ENCODE measurements at places on chromosomes 4 and X. TPM values are rescaled to one million over a fixed set of nuclear protein-coding genes. Genes with fewer than 3 reads are reported as not detected.

- DNase-seq = no peak
These were observed 132.8 kb upstream of the FUNDC1 start for GRCh38 chrX:44675362-44676024.

GRCh38 chr4:89158884-89159503 is 47.7 kb downstream of the TIGD2 start:
- no peak for DNase-seq

GRCh38 chrX:139200793-139201192 is 329.7 kb upstream of the F9 start:
- DNase-seq = no peak

DNA sequence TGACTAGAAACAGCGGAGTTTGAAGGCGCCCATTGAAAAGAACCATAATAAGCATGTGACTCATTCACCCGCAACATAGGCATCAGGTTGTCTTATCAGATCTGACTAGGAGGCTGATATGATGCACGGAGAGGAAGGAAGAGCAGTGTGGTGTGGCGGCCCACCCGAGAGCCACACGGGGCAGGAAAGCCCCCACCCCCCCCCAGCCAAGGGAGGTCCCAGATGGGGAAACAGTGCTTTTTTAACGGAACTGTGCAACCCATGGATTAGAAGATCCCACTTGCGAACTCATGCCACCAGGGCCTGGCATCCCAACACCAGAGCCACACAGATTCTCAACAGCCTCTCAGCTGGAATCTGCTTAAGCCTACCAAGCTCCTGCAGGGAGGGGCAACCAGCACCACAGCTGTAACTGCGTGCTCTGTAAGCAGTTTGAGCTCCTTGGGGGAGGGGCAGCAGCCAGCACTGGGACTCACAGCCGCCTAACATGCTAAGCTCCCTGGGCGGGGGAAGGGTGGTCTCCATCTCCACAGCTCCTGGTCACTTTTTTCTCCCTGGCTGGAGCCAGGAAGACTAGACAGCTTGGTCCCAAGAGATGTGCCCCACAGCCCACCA is 466.2 kb downstream of the PDGFC start:
- DNase-seq = no peak

The HPF1 gene
- total RNA-seq = 17.7 TPM

DNA sequence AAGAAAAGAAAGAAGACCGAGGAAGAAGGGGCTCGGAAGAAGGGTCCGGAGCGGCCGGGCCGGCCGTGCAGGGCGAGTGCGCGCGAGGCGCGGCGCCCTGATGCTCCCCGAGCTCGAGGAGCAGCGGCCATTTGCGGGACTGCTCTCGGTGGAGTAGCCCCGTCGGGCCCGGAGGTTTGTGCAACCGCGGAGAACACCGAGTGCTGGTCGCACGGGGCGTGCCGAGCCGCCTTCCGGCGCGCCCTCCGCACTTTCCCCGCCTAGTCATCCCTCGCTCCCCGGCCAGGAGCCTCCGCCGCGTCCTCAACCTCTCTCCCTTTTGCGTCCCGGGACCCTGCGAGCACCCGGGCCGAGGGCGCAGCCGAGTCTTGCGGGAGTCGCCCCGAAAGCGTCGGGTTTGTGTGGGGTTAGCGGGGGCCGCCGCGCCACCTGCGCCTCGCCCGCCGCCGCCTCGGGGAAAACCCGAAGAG is 127.4 kb downstream of the LAS1L start:
- DNase-seq = no peak

GRCh38 chr4:87019898-87020297 is 85.1 kb downstream of the AFF1 start:
- no peak for DNase-seq

The LDB2 gene
- 53.2 TPM for total RNA-seq

- no peak for DNase-seq
These were observed 1.3 kb downstream of the TACC3 start for GRCh38 chr4:1722551-1723118.

DNA sequence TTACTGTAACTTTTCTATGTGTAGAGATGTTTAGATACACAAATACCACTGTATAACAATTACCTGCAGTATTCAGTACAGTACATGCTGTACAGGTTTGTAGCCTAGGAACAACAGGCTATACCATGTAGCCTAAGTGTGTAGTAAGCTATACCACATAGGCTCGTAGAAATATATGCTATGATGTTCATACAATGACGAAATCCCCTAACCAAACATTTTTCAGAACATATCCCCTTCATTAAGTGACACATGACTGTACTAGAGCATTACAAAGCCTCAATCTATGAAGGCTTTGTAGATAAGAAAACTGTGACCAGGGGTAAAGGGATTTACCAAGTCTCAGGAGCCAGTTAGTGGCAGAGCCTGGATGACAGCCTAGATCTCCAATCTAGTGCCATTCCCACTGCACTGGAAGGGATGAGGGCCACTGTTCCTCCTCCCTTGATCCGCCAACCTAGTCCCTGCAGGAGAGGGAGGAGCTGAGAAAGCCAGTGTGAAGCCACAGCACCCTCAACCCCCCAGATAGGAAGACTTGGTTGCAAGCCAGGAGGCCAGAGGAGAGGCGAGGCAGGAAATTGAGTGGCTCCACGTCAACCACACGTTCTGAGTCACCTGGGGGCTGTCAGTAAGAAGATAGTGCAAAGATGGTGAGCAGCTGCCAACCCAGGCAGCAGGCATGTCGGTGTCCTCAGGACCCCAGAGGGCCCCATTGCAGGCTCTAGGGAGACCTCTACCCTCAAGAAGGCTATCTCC is 227.7 kb downstream of the BCOR start:
- no peak for DNase-seq

DNA sequence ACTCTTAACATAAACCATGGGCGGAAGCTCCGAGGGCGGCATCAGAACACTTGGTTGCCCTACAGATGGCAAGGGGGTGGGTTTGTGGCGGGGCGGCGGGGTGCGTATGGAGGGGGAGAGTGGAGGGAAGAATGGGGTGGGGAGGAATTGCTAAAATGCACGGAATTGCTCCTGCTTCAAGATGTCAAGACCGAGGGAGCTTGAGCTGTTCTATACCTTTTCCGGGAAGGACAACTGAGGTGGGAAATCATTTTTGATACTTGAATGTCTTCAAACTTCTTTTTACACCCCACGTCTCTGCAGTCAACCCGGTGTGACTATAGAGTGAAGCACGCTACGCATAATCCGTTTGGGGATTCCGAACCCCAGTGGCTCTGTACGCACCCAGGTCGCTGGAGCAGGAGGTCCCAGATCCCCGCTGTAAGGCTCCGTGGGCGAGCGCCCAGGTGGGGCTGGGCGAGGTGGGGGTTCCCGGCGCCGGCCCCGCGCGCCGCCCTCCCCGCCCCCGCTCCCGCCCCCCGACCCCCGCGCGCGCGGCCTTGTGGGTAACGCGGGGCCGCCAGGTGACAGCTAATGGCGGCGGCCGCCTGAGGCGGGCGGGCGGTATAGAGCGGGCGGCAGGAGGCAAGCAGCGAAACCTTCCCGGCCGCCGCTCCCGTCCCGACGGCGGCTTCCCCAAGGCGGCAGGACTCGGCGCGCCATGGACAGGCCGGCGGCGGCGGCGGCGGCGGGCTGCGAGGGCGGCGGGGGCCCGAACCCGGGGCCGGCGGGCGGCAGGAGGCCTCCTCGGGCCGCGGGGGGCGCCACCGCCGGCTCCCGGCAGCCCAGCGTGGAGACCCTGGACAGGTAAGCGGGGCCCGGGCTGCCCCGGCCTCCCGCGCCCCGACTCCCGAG is at the start of gene MTMR1:
Gene MTMR1 (plus strand): TSS at position 566 of the 894 bp plus-strand sequence. CDS start 135 bp downstream, at position 701.
- DNase-seq = no peak

DNA sequence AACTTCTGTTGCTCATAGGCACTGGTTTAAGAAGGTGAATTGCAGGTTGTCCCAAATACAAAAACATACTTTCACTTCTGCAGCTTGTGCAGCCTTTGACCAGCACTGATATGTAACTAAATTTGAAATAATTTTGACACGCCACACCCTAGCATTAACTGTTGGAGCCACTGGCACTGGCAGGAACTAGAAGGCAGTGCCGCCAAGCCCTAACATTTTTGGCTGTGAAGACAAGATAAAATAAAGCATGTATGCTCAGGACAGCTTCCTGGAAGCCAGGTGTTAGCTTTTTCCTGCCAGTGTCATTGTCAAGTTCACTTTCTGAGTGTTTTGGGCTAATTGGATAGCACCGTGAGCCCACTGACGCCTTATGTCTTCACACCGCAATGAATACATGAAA is 65.3 kb upstream of the FBXW7 start:
- no peak for DNase-seq

- DNase-seq = no peak
These were observed 8.9 kb upstream of the ADGRG4 start for GRCh38 chrX:136291824-136292223.

The USP27X gene
- 1.9 TPM for total RNA-seq

GRCh38 chr4:78155616-78156105 is 98.5 kb downstream of the FRAS1 start:
- DNase-seq = no peak

The TEC gene
- 5.4 TPM for total RNA-seq

The ADH1A gene
- 11.8 TPM for total RNA-seq

DNA sequence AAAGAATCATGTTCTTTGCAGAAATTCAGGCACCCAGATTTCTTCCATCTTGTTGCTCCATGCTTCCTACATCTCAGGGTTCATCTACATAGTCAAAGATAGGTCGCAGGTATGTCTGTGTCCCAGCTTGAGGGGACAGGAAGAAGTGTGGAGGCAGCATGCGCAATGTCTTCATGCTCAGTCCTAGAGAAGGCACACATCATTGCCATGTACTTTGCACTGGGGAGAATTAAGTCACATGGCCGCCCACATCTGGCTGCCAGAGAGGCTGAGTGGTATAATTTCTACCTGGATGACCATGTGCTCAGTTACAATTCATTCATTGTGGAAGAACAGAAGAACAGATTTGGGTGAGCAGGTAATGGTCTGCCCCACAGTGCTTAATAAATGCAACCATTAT is 54.1 kb downstream of the GAB1 start:
- no peak for DNase-seq

GRCh38 chr4:108311313-108311712 is 142.6 kb upstream of the LEF1 start:
- no peak for DNase-seq

DNA sequence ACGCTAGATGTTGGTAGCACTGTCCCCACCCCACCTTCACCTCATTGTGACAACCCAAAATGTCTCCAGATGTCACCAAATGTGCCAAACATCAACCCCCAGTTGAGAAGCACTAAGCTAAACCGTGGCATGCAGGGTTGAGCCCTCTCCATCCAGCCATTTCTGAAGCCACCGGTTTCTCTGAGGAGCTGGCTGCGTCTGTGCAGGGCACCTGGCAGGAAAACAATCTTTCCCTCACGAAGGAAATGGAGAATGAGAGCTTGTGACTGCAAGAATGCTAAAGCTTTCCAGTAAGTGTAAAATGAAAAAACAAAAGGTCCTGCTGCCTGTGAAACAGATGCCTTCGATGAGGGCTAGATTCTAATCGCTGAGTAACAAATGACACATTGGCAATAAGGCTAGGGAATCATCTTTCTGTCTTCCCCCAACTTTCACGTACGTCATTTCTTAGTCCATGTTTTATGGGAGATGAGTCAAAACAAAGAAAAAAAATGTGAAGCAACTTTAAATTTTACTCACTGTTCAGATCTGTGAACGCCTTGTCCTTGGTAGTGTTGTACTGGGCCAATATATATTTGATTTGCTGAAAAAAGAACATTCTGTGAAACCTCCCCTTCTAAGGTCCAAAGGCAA is 59.9 kb downstream of the PROM1 start:
- DNase-seq = no peak

GRCh38 chrX:37989304-37989703 is 17.0 kb upstream of the SYTL5 start:
- no peak for DNase-seq

GRCh38 chr4:27176400-27176799 is 315.8 kb downstream of the STIM2 start:
- no peak for DNase-seq

DNA sequence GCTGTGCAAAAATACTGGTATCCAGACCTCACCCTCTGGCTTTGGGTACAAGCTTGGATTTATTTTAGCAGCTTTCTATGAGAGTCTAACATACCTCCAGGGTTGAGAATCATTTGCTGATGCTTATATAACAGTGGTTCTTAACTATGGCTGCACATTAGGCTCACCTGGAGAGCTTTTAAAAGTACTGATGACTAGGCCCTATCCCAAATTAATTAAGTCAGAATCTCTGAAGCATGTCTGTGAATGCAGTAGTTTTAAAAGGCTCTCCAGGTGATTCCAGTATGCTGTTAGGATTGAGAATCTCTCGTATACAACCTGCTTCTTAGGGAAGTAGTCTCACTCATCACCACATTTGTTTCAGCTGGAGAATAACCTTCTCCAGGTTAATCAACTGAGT is 99.2 kb downstream of the PDHA2 start:
- no peak for DNase-seq

GRCh38 chrX:49947781-49948180 is 25.4 kb downstream of the CLCN5 start:
- DNase-seq = no peak

DNA sequence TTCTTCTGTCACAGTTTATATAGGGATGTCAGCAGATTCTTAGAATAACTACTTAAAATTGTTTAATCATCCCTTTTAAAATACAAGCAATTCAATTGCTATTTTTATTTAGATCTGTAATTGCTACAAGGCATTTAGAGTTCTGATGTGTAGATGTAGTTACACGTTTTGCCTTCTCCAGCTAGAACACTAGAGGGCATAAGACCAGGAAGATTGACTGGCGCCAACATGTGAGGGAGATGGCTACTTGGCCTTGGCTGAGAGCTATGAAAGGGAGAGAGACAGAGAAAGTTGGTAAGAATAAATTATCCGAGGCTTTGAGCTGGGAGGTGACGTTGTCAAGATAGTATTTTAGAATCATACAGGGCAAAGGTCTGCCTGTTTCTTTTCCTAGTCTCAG is 563.7 kb upstream of the PRKX start:
- no peak for DNase-seq

DNA sequence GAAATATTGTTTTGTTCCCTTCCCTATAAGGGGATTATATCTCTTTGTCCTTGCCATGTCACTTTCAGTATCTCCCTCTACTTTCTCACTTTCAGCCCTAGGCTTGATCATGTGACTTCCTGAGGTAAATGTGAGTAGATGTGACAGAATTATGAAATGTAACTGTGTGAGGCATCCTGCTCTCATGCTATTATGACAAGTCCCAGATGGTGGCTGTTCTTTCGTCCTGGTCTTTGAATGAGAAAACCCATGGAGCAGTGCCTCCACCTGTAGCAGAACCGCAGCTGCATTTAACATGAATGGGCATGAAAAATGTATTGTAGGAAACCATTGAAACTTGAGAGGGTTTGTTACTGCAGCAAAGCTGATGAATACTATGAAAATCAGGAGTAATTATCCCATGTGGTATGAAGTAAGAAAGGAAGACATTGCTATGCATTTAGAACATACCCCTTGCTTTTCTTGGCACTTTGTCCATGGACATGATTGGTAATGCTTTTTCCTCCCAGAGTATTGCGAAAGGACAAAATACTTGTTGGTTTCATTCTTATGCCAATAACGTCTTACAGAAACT is 202.2 kb upstream of the GPRIN3 start:
- no peak for DNase-seq

The NUDT10 gene
- total RNA-seq = not detected

The ADAM29 gene
- not detected for total RNA-seq

DNA sequence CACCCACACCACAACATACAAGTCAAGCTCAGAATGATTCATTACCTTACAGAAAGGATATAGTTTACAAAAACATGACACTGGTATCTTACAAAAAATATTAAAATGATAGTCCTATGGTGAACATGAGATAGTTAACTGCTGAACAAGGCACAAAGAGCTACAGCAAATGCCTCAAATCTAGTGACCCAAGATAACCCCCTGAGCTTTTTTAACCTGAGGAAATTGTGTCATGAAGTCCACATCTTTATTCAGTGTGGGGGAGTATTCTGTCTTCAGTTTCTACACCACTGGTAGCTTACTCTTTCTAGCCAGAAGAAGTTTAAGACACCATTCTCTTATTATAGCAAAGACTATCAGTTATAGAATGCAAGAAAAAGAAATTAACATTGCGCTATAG is 218.7 kb downstream of the MAPK10 start:
- DNase-seq = no peak
